ENCODE measurements at places on chromosomes 5 and 9. TPM values are rescaled to one million over a fixed set of nuclear protein-coding genes. Genes with fewer than 3 reads are reported as not detected.
A peak's percentile ranks its signal among the peaks of the same experiment; 100 is the strongest.

THG1L gene
- 5.4 TPM for polyA plus RNA-seq

SOHLH1 gene
- polyA plus RNA-seq, result not detected

PPIC gene
- 47.3 TPM for polyA plus RNA-seq

PCDHB13 gene
- 1.7 TPM for polyA plus RNA-seq

UIMC1 gene
- polyA plus RNA-seq, result 15.3 TPM

- DNase-seq, result peak; percentile 15
Observed at GRCh38 chr9:133821601-133822429, 83.7 kb upstream of the SARDH start.

- DNase-seq, result no peak
Observed at GRCh38 chr9:6096821-6097220, 81.4 kb upstream of the RANBP6 start.

GRCh38 chr9:121709798-121710197 lies 58.4 kb downstream of the DAB2IP start:
- no peak for DNase-seq

GRCh38 chr5:122366501-122366900 lies 54.5 kb downstream of the SNCAIP start:
- DNase-seq, result no peak

GRCh38 chr9:131091352-131091992 lies 4.9 kb upstream of the AIF1L start:
- peak; percentile 50 for DNase-seq
